ENCODE measurements at places on chromosomes 16 and 17. TPM values are rescaled to one million over a fixed set of nuclear protein-coding genes. Genes with fewer than 3 reads are reported as not detected.

DNA sequence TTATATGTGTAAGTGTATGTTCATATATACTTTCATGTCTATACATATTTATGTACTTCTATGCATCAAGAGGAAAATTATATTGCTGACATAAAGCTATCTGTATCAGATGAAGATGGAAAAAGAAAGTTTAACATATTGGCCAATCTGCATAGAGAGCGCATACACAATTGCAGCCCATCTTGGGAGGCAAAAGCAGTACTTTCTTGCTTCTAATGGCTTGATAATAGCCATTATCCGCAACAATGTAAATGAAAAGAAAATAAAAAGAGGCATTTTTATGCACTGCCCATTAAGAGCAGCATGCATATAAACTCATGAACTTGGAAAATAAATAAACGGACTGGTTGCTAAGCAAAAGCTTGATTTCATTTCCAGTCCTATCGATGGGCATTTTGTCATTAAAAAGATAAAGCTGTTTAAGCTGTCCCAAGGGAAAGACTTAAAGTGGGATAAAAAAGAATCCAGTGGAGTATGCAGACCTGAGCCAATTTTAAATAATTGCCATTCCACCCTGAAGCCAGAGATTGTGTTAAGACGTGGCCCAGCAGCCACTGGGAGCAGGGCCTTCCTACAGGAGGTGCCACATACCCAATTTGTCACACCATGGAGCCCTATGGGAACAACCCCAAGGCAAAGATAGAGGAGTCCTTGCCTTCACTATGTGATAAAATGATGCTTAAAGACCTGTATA, 183.6 kb upstream of the CDH11 start:
- no peaks in the 10 kb centered on the region for H3K36me3 ChIP-seq
- no peaks in the 10 kb centered on the region for H3K27me3 ChIP-seq
- H3K4me1 ChIP-seq: no peaks in the 10 kb centered on the region

DNA sequence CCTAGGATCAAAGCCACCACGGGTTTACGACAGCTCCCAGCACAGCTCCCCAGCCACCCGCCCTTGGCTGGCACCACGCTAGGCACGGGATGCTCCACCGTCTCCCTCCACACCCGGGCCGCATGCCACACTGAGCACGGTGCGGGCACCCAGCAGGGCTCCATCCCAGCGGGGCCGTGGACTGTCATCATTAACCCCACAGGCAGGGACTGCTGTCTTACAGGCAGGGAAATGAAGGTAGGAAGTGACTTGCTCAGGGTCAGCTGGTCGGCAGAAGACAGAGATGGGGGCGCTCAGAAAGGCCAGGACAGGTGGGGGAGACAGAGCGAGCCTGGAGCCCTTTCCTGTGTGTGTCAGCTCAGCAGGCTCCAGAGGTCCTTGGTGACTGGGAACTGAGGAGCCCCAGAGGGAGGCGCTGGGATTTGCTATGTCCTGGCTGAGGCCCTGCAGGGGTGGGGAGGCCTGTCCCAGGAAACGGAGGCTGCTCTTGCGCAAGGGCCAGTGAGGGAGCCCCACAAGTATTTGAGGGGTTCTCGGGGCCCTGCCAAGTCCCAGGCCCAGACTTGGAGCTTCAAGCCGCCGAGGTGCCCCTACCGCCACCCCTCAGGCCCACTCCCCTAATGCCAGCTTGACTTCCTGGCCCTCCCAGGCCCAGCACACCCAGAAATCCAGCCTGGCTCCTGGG, 3.2 kb downstream of the UBALD1 start:
- no peak overlapping the region for H3K4me3 ChIP-seq
- H3K27ac ChIP-seq: no peak overlapping the region
- H3K4me1 ChIP-seq: peaks cover 7% of the 10 kb centered on the region
- H3K36me3 ChIP-seq: no peaks in the 10 kb centered on the region
- no peak for DNase-seq

DNA sequence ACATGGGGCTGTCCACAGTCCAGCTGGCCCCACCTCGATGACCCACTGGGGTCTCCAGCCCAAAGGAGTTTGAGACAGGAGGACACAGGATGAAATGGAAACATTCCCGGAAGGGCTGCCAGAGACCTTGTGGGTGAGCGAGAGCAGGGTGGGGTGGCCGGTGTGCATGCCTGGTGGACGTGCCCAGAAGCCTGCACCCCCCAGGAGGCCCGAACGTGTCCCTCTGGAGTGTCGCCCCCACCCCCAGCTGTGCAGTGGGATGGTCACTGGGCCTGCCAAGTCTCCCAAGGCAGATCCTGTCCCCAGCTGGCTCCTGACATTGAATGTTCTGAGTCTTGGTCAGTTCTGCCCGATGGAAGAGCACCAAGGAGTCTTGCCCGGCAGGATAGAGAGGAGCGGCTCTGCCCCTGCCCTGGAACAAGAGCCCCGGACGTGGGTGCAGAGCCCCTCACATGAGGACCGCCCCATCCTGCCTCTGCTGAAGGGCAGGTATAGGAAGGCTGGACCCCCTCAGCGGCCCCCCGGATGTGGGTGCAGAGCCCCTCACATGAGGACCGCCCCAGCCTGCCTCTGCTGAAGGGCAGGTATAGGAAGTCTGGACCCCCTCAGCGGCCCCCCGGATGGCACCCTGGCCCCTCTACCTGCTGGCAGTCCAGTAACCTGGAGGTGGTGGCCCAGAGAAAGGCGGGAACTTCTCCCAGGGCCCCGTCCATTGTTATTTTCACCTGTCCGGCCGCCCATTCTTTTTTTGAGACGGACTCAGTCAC, 3.1 kb upstream of the CAPN15 start:
- H3K4me1 ChIP-seq: peaks cover 15% of the 10 kb centered on the region
- H3K36me3 ChIP-seq: peaks cover 19% of the 10 kb centered on the region
- H3K4me3 ChIP-seq: no peak overlapping the region
- no peak for DNase-seq
- H3K27me3 ChIP-seq: no peaks in the 10 kb centered on the region

DNA sequence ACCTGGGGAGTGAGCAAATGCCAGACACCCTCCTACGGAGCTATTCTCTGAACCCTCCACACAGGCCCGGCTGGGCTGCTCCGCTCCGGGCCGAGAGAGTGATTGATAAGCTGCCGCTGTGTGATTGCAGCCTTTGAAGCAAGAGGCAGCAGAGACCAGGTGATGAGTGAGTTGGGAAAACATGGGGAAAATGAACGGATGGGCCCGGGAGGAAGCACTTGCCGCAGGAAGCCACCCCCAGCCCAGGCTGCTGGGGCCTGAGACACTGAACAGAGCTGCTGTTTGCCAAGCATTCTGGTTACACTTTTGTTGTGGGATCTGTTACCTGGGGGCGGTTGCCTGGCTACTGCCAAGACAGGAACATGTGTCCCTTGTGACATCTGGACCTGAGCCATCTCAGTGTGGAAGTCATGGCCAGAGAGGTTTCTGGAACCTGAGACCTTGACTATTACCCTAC, 46.4 kb upstream of the KLHDC4 start:
- H3K36me3 ChIP-seq: no peaks in the 10 kb centered on the region
- H3K27me3 ChIP-seq: no peaks in the 10 kb centered on the region
- H3K4me1 ChIP-seq: peaks cover 23% of the 10 kb centered on the region
- H3K27ac ChIP-seq: no peak overlapping the region

DNA sequence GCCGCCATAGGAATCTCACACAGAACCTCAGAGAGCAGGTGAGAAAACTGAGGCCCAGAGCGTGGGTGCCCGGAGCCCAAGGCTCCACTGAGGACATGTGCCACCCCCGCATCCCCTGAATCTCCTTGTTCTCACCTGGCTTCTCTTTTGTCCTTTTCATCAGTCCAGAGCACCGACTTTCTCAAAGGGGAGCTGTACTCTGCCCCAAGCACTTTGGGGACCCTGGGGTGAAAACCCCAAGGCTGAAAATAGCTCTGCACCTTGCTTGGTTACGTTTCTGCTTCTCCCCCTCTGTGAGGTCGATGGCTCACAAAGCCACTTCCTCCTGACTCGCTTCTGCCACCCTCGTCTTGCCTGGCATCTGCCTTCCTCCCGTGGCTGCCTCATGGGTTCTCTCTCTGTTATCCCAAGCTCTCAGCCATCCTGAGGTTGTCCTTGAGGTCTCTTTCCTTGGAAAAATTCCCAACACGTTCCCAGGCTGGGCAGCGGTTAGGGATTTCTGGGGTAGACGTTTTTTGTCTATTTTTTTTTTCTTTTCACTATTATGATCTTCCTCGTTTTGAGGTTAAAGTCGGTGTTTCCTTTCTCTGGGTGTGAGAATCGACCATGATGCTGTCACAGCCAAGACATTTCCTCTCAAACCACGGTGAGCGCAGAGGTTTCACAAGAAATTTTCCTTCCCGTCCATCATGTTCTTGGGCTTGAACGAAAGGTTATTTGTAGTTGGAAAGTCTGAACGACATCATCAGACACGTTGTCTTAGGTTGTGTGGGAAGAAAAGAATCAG, 37.2 kb downstream of the IRF8 start:
- H3K4me3 ChIP-seq: peak overlapping the region; percentile 32
- peaks cover 8% of the 10 kb centered on the region for H3K36me3 ChIP-seq
- no peaks in the 10 kb centered on the region for H3K27me3 ChIP-seq

- H3K27ac ChIP-seq: no peak overlapping the region
- H3K4me3 ChIP-seq: no peak overlapping the region
- no peak for DNase-seq
- no peaks in the 10 kb centered on the region for H3K4me1 ChIP-seq
Measured at GRCh38 chr16:29308644-29309546, 97.6 kb downstream of the NPIPB11 start.

GRCh38 chr17:65455972-65456343, 105.5 kb downstream of the AXIN2 start:
- H3K36me3 ChIP-seq: no peaks in the 10 kb centered on the region
- DNase-seq: no peak
- H3K4me1 ChIP-seq: no peaks in the 10 kb centered on the region

GRCh38 chr17:73391331-73392265, 79.8 kb upstream of the CDC42EP4 start:
- no peaks in the 10 kb centered on the region for H3K27me3 ChIP-seq
- no peak for DNase-seq
- no peaks in the 10 kb centered on the region for H3K36me3 ChIP-seq
- H3K27ac ChIP-seq: no peak overlapping the region
- no peak overlapping the region for H3K4me3 ChIP-seq

GRCh38 chr17:77862890-77863813, 95.4 kb upstream of the TNRC6C start:
- peaks cover 14% of the 10 kb centered on the region for H3K27me3 ChIP-seq
- no peaks in the 10 kb centered on the region for H3K36me3 ChIP-seq
- no peak for DNase-seq

GRCh38 chr17:11245187-11245586, 4.2 kb downstream of the SHISA6 start:
- H3K27ac ChIP-seq: no peak overlapping the region
- H3K4me3 ChIP-seq: no peak overlapping the region
- no peaks in the 10 kb centered on the region for H3K4me1 ChIP-seq
- no peak for DNase-seq

DNA sequence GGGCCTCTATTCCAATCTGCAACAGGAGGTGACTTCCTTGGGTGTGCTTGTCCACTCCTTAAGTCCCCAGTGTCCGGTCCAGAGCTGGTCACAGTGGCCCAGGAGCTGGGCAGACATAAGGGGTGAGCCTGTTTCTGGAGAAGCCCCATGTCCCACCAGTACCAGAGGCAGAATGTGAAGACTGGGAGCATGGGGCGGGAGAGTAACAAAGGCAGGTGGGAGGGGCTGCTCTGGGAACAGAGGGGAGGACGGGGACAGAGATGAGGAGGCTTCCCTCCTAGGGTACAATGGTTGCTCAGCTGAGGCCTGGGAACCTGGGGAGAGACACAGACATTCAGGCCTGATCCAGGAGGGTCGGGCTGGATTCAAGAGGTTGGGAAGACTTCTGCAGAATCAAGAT, 323.3 kb upstream of the TNRC6C start:
- no peaks in the 10 kb centered on the region for H3K27me3 ChIP-seq
- DNase-seq: no peak
- H3K4me1 ChIP-seq: peaks cover 27% of the 10 kb centered on the region
- H3K27ac ChIP-seq: peak overlapping the region; percentile 57
- H3K36me3 ChIP-seq: no peaks in the 10 kb centered on the region
- H3K4me3 ChIP-seq: no peak overlapping the region

- H3K4me3 ChIP-seq: no peak overlapping the region
- no peaks in the 10 kb centered on the region for H3K27me3 ChIP-seq
- DNase-seq: no peak
Measured at GRCh38 chr17:10471858-10472257, 2.5 kb upstream of the MYH4 start.

DNA sequence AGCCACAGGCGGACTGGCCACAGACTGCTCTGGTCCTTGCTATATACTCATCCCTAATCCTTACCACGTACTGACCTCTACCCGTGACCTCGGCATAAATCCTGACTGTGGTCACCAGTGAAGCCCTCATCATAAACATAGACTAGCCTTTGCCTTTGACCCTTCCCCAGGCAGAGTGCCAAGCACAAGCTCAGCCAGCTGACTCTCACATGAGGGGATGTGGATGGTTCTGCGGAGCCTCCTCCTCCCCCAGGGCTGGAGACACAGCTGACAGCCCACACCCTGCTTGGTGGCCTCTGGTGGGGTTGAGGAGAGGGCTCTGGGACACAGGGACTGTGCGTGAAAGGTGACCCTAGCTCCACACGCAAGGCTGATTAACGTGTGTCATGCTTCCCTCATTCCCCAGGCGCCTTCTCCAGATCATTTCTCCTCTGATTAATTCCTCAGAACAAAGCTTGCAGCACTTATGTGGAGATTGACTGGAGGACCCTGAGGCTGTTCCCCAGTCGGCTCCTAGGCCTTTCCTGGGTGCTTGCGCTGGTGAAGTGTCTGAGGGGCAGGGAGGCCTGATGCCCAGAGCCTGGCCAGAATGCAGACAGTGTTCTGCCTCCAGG, 241.5 kb upstream of the NLRP1 start:
- H3K36me3 ChIP-seq: no peaks in the 10 kb centered on the region

GRCh38 chr16:17356243-17356933, 114.4 kb downstream of the XYLT1 start:
- no peak for DNase-seq
- H3K27me3 ChIP-seq: no peaks in the 10 kb centered on the region
- H3K4me1 ChIP-seq: peaks cover 65% of the 10 kb centered on the region

DNA sequence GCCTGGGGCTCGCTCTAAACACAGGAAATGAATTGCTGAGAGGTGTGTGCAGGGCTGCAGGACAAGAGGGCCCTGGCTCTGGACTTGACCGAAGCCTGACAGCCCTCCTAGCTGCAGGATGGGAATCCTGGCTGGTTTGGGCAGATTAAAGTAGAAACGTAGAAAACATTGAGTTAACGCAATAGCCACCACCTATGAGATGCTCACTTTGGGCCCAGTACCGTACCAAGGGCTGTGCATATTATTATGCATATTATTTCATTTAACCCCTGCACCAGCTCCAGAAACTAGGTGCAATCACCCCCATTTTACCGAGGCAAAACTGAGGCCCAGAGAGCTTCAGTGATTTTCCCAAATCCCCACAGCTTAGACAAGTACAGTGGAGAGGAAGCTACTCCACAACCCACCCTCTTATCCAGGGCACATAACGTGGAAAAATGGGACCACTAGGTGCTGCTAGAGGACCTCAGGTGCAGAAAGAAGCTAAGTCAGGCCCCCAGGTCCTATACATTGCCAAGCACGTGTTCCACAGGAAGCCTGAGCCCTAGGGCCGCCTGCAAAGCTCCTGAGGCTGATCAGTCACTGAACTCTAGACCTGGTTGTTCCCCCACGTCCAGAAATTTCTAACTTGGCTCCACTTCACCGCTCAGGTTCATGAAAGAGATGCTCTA, 79.2 kb downstream of the MYH11 start:
- H3K36me3 ChIP-seq: no peaks in the 10 kb centered on the region
- H3K27me3 ChIP-seq: peaks cover 3% of the 10 kb centered on the region
- H3K4me3 ChIP-seq: no peak overlapping the region
- H3K4me1 ChIP-seq: no peaks in the 10 kb centered on the region

The CLEC3A gene
- total RNA-seq: not detected

The CRYM gene
- total RNA-seq: not detected

The SLC5A11 gene
- total RNA-seq: not detected

The ZSCAN32 gene
- total RNA-seq: 13.2 TPM

The SLC52A1 gene
- 0.14 TPM for total RNA-seq

The NPIPB8 gene
- 2.1 TPM for total RNA-seq

The C17orf67 gene
- 3.7 TPM for total RNA-seq

The HEATR9 gene
- 0.16 TPM for total RNA-seq

The MIEF2 gene
- 7.9 TPM for total RNA-seq

The MAPT gene
- 1.3 TPM for total RNA-seq

The CACNB1 gene
- total RNA-seq: 24.1 TPM

The RAB11FIP3 gene
- 45.7 TPM for total RNA-seq
